Dermis microvascular lymphatic vessel endothelial cell (primary cell): ENCODE measurements at places on chromosomes 6 and 20. TPM values are rescaled to one million over a fixed set of nuclear protein-coding genes. Genes with fewer than 3 reads are reported as not detected.

DNA sequence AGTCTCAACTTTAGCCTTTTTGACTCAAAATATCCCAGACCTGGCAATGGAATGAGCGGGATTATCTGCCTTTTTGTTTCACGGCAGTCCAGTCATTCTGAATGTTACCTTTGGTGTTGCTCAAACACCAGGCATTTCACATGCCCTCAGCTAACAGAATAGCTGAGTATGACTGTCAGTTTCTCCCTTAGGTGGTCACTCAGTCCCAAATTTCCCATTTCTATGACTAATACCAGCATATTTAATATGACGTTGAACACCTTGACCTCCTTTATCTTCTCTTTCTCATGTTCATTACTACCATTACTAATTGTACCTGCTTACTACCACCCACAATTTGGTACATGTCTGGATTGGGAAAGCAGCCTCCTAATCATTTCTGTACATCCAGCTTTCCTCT is 65.2 kb downstream of the EDN1 start:
- no peak for DNase-seq

GRCh38 chr20:48374991-48375595 is 452.7 kb downstream of the PREX1 start:
- no peak for DNase-seq

GRCh38 chr6:99645986-99646385 is 39.4 kb downstream of the PRDM13 start:
- DNase-seq, result no peak

- DNase-seq, result no peak
Measured at GRCh38 chr20:34382174-34382573, 19.1 kb downstream of the ITCH start.

GRCh38 chr20:56098981-56099500 is 93.7 kb upstream of the CBLN4 start:
- no peak for DNase-seq

GRCh38 chr20:38298768-38299288 is 5.1 kb upstream of the BPI start:
- DNase-seq, result peak; percentile 25

DNA sequence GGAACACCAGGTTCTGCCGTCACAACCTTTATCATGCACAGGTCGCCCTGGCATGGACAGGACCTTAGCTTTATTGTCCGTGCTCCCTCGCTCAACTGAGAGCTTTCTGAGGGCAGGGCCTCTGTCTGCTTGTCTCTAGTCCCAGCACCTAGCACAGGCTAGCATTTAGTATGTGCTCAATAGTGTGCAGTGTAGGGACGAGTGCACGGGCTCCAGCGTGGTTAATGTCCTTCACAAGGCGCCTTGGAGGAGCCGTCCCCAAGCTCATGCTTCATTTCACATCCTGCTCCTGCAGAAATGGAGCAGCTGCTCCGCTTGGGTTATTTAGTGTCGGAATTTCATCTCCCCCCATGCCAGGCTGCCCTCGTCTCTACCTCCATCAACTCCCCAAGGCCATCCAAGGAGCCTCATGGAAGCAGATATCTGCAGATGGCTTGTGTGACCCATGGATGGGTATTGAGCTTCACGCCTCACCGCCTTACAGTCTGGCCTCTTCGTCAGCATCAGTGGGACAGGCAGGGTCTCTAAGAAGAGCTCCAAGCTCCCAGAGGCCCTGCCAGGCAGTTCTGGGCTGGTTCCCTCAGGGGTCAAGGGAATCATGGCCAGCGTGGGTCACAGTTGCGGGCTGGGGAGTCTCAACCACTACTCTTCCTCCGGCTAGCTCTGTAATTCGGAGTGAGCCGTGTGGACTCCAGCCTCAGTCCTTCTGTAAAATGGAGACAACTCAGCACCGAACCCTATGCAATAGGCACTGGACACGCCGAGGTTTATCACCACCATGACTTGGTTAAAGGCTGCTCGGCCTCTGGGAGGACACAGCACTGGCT is 60.8 kb upstream of the APCDD1L start:
- no peak for DNase-seq

- DNase-seq, result no peak
Measured at GRCh38 chr6:116666869-116667268, 1.7 kb downstream of the ZUP1 start.

DNA sequence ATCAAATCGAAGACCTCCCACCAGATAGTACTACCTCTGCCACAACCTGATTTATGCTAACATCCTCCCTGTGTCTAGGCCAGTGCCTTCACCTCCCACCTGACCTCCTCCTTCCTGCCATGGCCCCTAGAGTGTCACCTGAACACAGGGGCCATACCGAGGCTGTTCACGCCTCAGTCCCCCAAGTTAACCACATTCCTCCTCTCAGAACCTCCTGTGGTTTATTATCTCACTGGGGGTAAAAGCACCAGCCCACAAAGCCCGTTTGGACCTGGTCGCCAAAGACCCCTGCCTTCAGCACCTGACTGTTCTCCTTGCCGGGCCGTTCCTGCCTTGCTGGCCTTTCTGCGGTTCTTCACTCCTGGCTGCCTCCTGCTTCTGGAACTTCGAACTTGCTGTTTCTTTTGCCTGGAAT is 13.7 kb downstream of the MAS1 start:
- no peak for DNase-seq

DNA sequence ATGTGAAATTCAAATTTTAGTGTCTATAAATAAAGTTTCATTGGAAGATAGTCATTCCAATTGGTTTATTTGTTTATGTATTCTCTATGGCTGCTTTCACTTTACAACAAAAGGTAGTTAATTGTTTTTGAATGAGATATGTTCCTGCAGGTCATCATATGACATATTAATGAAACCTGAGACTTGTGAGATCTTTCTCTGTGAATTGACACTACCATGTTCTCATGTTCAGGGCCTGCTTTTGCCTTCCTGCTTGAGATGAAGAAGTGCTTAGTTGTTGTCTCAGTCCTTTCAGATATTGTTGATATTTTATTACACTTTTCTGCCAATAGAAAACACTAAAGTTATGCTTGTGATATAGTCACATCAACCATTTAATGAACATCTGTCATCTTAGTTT is 132.5 kb downstream of the UTRN start:
- peak; percentile 77 for DNase-seq

DNA sequence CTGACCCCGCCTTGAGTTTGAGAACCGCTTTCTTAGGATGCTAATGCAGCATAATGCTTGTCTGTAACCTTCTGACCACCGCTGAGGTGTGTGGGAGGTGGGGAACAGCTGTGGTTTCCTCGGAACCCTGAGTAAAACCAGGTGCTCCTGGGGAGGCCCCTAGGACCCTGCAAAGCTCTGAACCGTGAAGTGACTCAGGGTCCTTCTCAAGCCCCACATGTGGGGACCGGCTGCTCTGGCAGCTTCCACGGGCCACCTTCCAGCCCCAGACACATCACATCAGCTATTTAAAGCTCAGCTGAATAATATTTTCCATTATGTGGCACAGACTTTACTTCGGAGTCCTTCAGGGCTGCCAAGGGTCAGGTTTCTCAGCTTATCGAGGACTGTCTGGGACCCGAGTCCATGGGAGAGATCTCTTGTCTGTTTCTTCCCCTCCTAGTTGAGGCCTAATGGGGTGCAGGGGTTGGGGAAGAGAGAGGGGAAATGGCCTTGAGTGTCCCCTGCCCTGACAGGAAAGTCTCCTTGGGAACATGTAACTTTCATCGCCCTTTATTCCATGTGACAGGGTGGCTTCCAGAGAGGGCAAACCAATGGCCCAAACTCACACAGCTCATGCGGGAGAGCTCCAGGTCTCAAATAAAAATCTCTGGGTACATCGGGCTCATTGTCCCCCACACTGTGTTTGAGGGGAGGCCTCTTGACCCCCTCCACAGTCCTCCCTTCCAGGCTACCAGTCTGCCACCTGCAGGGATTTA is 186.1 kb upstream of the SLC24A3 start:
- no peak for DNase-seq

DNA sequence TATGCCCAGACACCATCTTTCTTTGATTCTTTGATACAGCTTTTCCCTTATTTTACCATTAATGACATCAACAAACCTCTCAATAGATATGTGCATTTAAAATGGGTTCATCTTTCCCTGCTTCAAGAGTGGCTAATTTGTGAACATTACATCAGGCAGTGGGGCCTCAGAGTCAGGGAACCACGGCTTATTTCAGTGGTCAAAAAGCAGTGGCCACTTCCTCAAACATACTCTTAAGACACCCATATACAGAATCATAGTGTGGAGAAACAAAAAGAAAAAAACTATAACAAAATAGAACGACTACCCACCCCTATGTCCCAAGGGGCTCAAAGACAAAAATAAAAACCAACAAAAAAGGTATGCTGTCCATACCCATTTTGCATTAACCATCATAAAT is 12.9 kb downstream of the SALL4 start:
- DNase-seq, result no peak

- peak; percentile 90 for DNase-seq
Measured at GRCh38 chr6:90008908-90009501, 114.7 kb downstream of the GJA10 start.

- peak; percentile 48 for DNase-seq
Measured at GRCh38 chr6:36353411-36353915, 16.8 kb upstream of the BNIP5 start.

GRCh38 chr6:68473433-68474210 is 161.5 kb upstream of the ADGRB3 start:
- no peak for DNase-seq

- DNase-seq, result no peak
Measured at GRCh38 chr6:131819572-131820124, 11.8 kb downstream of the ENPP1 start.

DNA sequence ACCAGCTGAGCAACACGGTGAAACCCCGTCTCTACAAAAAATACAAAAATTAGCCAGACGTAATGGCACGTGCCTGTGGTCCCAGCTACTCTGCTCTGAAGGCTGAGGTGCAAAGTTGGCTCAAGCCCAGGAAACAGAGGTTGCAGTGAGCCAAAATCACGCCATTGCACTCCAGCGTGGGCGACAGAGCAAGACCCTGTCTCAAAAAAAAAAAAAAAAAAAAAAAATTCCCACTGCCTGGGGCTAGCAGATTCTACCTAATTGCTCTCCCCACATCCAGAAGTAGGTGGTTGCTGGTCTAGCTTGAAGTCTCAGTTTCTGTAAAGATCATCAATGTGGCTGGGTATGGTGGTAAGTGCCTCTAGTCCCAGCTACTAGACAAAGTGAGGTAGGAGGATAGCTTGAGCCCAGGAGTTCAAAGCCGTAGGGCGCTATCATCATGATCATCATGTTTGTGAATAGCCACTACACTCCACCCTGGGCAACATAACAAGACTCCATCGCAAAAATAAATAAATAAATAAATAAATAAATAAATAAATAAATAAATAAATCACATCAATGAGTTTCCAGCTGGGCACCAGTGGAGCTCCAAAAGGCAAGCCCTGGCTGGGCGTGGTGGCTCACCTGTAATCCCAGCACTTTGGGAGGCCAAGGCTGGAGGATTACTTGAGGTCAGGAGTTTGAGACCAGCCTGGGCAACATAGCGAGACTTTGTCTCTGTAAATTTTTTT is 6.3 kb upstream of the AP5S1 start:
- no peak for DNase-seq

DNA sequence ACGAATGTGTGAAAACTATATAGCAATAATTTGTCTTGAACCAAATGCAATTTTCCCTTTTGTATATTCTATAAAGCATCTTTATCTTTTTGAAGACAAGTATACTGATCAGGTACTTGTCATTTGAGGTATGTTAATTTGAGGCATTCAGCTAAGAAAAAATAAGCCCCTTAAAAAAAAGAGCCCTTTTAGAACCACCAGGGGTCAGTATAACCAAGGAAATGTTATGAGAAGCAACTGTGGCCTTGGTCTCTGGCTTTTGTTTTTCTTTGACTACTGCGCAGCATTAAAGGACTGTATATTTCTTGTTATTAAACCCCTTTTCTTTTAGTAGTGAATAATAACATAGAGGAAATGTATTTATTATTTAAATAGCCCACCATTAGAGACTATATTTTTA is 43.1 kb downstream of the CD109 start:
- peak; percentile 60 for DNase-seq

GRCh38 chr6:125954735-125955339 is 1.7 kb upstream of the HINT3 start:
- no peak for DNase-seq

- DNase-seq, result no peak
Measured at GRCh38 chr6:16751251-16751946, 9.9 kb downstream of the ATXN1 start.

DNA sequence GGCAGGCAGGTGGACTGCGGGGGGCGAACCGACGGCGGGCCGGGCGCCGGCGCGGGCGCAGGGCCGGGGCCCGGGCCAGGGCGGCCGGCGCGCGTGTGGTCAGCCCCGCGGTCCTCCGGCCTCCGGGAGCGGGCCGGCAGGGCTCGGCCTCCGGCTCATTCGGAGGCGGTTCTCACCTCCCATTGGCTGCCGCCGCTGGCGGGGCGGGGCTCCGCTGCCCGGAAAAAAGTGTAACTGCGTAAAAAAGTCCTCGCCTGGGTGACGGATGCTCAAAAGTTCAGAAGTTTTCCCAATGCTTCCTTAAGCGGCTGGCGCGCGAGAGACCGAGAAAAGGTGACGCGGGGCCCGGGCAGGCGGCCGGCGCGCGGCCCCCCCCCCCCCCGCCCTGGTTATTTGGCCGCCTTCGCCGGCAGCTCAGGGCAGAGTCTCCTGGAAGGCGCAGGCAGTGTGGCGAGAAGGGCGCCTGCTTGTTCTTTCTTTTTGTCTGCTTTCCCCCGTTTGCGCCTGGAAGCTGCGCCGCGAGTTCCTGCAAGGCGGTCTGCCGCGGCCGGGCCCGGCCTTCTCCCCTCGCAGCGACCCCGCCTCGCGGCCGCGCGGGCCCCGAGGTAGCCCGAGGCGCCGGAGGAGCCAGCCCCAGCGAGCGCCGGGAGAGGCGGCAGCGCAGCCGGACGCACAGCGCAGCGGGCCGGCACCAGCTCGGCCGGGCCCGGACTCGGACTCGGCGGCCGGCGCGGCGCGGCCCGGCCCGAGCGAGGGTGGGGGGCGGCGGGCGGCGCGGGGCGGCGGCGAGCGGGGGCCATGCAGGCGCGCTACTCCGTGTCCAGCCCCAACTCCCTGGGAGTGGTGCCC is at the start of gene FOXC1:
Gene FOXC1 (plus strand): TSS at position 268 of the 849 bp plus-strand sequence. CDS start 531 bp downstream, at position 799.
- peak; percentile 78 for DNase-seq

The PAX1 gene
- total RNA-seq, result not detected in 2 replicates

The FILIP1 gene
- 1.7 and 3.8 TPM in 2 replicates for total RNA-seq

The SLC22A7 gene
- not detected in 2 replicates for total RNA-seq

The FOXS1 gene
- 0.39 and 0.76 TPM in 2 replicates for total RNA-seq

The HLA-DOA gene
- not detected in 2 replicates for total RNA-seq

The YTHDF1 gene
- 16.4 and 24.3 TPM in 2 replicates for total RNA-seq

The PNLDC1 gene
- not detected in 2 replicates for total RNA-seq

The C4B gene
- total RNA-seq, result 0.38 and 0.77 TPM in 2 replicates

The SAMD5 gene
- total RNA-seq, result 0.51 and 2.4 TPM in 2 replicates

The SLC26A8 gene
- total RNA-seq, result not detected in 2 replicates

The PLAGL2 gene
- 2.3 and 3.5 TPM in 2 replicates for total RNA-seq

The LRRN4 gene
- total RNA-seq, result not detected in 2 replicates

The AKAP12 gene
- total RNA-seq, result 314 and 444 TPM in 2 replicates
